ENCODE measurements at places on chromosomes 6 and 20. TPM values are rescaled to one million over a fixed set of nuclear protein-coding genes. Genes with fewer than 3 reads are reported as not detected.

GRCh38 chr6:99603421-99604165, 3.0 kb upstream of the PRDM13 start:
- peaks cover 43% of the 10 kb centered on the region for H3K4me1 ChIP-seq
- H3K27me3 ChIP-seq: peaks cover 97% of the 10 kb centered on the region
- H3K27ac ChIP-seq: no peak overlapping the region
- H3K4me3 ChIP-seq: peak overlapping the region; percentile 85
- no peak for DNase-seq

DNA sequence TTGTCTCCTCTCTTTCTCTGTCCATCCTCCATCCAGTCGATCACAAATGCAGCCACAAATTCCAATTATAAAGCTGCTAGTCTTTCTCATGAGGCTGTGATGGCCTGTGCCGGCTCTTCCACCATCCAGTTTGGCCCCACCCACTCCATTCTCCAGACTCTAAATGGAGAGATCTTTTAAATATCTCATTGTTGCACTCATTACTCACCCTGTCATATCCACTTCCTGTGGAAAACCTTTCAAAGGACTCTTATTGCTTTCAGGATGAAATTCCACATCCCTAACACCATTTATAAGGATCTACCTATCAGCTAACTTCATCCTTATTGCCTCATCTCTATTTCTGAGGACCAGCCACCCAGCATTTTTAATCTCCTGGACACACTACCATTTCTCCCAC, 70.6 kb downstream of the NRN1 start:
- H3K4me3 ChIP-seq: no peak overlapping the region
- H3K27ac ChIP-seq: no peak overlapping the region
- H3K27me3 ChIP-seq: peaks cover 49% of the 10 kb centered on the region
- DNase-seq: no peak
- no peaks in the 10 kb centered on the region for H3K36me3 ChIP-seq

DNA sequence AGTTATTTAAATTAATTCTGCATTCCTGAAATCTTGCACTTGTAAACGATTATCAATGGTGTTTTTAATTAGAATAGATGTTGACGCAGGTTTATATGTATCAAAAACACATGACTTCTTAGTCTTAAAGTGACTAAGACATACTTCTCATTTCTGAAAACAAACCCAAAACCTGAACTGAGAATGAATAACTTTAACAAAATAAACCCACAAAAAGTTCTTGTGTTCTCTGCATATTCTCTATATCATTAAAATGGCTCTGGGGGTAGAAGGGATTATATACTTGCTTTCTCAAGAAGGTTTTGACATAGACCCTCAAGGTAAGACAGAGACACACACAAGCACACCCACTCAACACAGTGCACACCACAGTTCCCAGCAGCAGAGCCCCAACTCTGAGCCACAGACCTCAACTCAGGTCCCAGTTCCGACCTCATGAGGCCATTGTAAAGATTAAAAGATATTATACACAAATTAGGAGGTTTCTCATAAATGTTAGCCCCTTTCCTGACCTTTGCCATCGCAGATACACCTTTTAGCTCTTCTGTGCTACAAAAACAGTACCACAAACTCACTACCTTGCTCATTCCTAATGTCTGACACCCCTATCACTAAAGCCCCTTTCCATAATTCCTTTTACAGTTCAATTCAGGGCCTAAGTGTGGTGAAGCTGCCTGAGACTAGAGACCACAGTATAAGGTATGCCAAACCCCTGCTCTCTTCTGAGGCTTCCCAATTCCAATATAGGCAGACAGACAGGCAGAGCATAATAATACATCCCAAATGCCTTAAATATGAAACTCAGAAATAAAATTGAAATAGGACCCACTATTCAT, 267.8 kb downstream of the PTPRK start:
- peak overlapping the region; percentile 70 for H3K4me3 ChIP-seq
- H3K27ac ChIP-seq: peak overlapping the region; percentile 79
- H3K4me1 ChIP-seq: peaks cover 21% of the 10 kb centered on the region
- H3K36me3 ChIP-seq: peaks cover 2% of the 10 kb centered on the region
- peak; percentile 43 for DNase-seq
- no peaks in the 10 kb centered on the region for H3K27me3 ChIP-seq

Gene HLA-G
- total RNA-seq: not detected

DNA sequence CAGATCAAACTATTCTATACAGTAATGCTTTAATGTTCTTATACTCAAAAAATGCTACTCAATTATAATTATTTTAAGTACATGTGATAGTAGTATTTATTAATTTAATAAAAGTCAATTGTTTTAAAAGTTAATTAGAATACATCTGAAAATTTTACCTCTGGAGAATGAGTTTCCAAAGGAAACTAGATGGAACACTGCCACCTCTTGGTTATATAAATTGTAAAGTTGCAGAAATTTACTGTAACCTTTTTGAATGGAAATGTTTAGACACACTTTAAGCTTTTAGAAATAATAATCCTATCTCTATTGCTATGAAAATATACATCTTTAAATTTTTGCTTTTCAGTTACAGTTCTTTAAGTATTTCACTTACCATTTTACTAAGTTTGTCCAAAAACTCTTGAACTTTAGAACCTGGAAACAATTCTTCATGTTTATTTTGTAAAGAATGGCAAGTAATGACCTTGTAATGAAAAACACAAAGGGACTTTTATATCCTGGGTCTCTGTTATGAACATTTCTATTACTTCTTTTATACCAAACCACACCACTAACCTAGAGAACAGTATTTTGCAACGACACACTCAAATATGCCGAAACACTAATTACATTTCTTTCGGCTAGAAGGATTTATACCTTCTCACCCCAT, 10.9 kb upstream of the BMP5 start:
- H3K4me3 ChIP-seq: no peak overlapping the region
- H3K27me3 ChIP-seq: no peaks in the 10 kb centered on the region
- no peaks in the 10 kb centered on the region for H3K36me3 ChIP-seq
- H3K27ac ChIP-seq: no peak overlapping the region
- H3K4me1 ChIP-seq: no peaks in the 10 kb centered on the region

Gene TREML1
- total RNA-seq: not detected
